ENCODE measurements at places on chromosomes 3 and 15. TPM values are rescaled to one million over a fixed set of nuclear protein-coding genes. Genes with fewer than 3 reads are reported as not detected.

The FRMD4B gene
- 34.1 TPM for total RNA-seq

The MUC20 gene
- total RNA-seq, result 198 TPM

DNA sequence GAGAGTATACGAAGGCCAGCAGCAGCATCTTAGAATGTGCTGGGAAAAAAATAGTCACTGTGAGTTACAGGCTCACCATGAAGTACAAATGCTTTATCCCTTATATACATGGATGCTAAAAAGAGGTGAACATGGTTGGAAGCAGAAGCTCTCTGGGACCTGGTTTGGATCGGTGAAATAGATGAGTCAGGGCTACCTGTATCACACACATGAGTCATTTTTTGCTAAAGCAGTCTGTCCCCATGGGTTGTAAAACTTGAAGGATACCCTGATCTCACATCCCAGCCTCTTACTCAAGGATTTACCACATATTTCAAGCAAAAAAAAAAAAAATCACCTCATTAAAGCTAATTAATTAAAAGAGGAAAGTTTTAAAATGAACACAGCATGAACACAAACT, 6.9 kb upstream of the SERPINI2 start:
- DNase-seq, result no peak

DNA sequence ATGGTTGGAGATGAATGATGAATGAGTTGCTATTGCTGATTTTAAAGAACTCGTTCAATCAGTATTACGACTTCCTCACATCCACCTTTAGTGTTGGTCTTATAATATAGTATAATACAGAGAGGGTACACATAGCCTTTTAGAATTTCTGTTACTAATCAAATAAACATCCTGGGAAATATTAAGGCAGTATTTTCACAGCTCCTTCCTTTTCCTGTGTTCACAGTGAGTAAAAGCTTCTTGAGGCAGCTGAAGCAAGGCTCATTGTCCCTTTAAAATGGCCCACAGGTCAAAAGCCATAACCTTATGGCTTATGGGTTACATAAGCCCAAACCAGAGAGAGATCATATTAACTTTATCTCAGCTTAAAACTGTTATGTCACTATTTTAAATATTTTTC, 1.3 kb upstream of the BTLA start:
- DNase-seq, result no peak

GRCh38 chr3:190443257-190443656, 6.4 kb downstream of the TMEM207 start:
- no peak for DNase-seq

- no peak for DNase-seq
These were observed 173.3 kb downstream of the TMEM108 start for GRCh38 chr3:133211449-133211848.

DNA sequence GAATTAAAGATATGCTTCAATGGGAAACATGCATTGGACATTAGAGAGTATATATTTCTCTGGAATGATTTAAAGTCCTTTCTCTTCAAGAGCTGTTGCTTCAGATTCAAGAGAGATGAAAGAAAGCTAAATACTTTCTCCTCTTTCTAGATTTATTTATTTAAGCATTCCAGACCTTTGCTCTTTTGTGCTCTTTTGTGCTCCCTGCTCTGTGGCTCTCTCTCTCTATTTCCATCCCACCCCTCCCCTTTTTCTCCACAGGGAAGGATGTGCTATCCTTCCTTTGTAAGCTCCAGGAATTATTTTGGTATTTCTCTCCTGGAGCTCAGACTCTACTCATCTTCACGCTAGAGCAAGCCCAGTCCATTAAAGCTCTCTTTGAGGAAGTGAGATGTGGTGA, 871.9 kb upstream of the GBE1 start:
- DNase-seq, result no peak

Data from mucosa of gallbladder (tissue), 1 donor.